ENCODE measurements at places on chromosomes 4 and X.
A peak's percentile ranks its signal among the peaks of the same experiment; 100 is the strongest.

DNA sequence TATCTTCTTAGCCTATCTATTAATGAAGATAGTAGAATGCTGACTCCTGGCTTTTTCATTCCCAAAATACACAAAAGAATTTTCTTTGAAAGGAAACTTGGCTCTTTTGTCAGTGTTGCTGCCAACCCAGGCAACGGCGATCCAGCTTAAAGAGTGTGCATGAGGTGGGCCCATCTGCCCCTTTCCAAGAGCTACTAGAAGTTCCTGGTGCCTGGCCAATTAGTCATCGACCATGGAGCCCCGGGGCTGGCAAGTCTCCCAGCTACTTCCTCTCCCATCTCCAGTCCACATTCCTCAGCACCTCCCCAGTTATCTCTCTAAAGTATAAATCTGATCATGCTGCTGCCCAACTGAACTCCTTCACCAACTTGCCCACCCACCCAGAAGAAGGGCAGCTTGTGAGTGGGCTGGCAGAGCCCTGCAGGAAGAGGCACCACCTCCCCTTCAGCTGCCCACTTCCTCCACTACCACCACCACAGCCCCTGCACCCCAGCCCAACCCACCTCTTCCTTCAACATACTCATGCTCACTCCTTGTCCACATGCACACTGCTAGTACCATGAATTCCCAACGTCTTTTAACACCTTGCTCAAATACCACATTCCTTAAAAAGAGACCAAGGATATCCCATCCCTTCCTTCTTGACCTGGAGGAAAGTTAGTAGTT is 158.2 kb upstream of the MAP3K15 start:
- no peak for DNase-seq

GRCh38 chr4:84699001-84699671 is 116.2 kb downstream of the CDS1 start:
- DNase-seq: no peak

GRCh38 chr4:57371671-57372070 is 261.5 kb upstream of the IGFBP7 start:
- DNase-seq: no peak

- DNase-seq: no peak
Observed at GRCh38 chr4:124206779-124207605, 505.5 kb downstream of the ANKRD50 start.

- DNase-seq: no peak
Observed at GRCh38 chr4:18198653-18199052, 177.1 kb upstream of the LCORL start.

- DNase-seq: no peak
Observed at GRCh38 chrX:97398030-97398551, 514.4 kb downstream of the RPA4 start.

DNA sequence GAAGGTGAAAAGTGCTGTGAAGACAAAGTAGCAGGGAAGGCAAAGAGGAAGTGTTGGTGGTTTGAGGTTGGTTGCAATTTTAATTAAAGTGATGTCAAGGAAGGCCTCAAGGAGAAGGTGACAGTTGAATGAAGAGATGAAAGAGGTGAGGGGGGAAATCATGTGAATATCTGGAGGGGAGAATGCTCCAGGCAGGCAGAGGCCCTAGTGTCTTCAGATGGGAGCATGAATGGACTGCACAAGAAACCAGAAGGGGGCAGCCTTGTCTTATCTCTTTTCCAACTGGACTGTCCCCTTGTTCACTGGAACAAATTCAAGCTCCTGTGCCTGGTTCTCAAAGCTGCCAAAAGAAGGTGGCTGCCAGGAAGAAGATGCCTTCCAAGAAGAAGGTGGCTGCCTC is 68.4 kb downstream of the MAOB start:
- DNase-seq: no peak

- no peak for DNase-seq
Observed at GRCh38 chrX:74510401-74510800, 89.1 kb downstream of the SLC16A2 start.

- DNase-seq: no peak
Observed at GRCh38 chr4:40395908-40396793, 61.0 kb downstream of the CHRNA9 start.

DNA sequence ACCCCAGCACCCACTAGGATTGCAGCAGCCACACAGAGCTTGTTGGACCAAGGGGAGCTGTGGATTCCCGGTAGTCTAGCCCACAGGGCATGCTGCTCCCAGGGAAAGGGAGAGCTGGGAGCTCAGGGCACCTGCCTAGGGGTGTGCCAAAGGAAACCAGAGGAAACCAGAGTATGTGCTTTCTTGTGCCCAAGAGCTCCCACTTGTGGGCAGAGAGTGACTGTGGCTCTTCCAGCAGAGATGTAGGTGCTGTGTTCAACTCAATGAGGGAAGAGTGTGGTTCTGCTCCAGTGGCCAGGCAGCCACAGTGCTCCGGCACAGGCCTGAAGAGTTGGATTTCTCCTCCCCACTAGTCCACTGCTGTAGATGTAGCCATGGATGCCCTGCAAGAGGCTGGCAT is 1050.0 kb upstream of the INTU start:
- no peak for DNase-seq

GRCh38 chrX:7330971-7331746 is 183.2 kb upstream of the PUDP start:
- DNase-seq: no peak

- no peak for DNase-seq
Observed at GRCh38 chr4:152643153-152644035, 36.4 kb downstream of the TMEM154 start.

GRCh38 chr4:141028024-141028529 is 105.2 kb downstream of the RNF150 start:
- no peak for DNase-seq

DNA sequence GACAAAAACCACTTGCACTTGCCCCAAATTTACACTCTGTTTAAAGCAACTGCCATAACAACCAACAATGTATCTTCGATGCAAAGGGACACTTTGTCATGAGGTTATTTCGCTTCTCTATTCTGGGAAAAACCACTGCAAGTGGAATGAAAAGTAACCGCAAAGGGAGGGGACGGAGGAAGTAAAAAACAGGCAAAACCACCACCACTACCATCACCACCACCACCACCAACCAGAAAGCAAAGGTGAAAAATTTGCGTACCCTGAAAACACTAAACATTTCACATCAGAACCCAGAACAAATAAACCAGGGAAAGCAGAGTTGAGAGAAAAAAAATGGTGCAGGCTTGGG is 1.2 kb upstream of the N4BP2 start:
- DNase-seq: no peak

DNA sequence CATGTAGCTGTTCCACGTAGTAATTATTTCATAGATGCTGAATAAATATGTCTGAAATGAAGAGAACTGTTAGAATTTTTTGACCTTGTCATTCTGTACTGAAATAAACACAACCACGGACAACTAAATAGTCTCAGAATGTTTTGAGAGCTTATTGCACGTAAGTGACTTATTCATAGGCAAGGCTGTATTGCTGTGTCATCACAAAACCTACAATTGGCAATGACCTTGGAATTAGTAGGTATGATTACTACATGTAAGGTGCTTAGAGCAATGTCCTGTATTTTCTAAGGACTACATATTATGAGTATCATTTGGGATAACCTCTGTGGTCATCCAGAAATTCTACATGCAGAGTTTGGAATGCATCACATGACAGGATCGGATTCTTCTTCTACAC is 237.2 kb upstream of the PUDP start:
- DNase-seq: no peak

DNA sequence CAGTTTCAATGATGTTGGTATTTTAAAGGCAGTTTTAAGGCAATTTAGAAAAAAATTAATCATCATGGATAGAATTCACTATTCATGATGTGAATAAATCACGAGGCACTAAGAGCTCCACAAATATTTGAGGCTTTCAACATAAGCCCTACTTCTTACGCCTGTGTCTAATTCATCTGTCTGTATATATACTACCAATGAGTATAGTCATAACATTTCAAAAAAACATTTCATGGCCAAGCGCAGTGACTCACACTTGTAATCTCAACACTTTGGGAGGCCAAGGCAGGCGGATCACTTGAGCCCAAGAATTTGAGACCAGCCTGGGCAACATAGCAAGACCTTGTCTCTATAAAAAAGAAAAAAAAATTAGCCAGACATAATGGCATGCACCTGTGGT is 56.5 kb downstream of the FBXL5 start:
- DNase-seq: no peak

DNA sequence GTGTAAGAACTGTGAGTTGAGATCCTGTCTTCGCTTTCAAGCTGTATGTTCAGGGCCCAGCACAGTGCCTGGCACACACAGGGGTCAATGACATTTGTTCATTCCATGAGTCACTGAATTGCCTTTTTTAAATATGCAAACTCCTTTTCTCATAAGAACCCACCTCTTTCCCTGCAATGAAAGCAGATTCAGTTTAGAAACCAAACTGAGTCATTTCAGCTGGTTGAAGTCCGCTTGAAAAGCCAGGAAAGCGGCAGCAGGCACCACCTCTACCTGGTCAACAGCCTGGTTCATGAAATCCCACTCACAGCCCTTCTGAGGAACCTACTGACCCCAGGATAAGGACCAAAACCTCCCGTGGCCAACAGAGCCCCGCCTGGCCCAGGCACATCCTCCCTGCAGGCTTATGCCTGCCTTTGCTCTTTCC is 4.5 kb upstream of the C1QTNF7 start:
- DNase-seq: no peak

- no peak for DNase-seq
Observed at GRCh38 chrX:30577362-30577991, at the start of gene TASL. TSS of gene TASL (minus strand) at chrX:30577766. CDS start at chrX:30560355, 17,411 bp downstream.

- DNase-seq: no peak
Observed at GRCh38 chr4:34566091-34566490, 1678.2 kb downstream of the ARAP2 start.

- DNase-seq: no peak
Observed at GRCh38 chr4:95572304-95572991, 23.7 kb upstream of the UNC5C start.

GRCh38 chr4:145048817-145049216 is 49.2 kb downstream of the ANAPC10 start:
- DNase-seq: no peak

GRCh38 chrX:153953342-153953830 is 8.9 kb upstream of the RENBP start:
- peak; percentile 77 for DNase-seq

DNA sequence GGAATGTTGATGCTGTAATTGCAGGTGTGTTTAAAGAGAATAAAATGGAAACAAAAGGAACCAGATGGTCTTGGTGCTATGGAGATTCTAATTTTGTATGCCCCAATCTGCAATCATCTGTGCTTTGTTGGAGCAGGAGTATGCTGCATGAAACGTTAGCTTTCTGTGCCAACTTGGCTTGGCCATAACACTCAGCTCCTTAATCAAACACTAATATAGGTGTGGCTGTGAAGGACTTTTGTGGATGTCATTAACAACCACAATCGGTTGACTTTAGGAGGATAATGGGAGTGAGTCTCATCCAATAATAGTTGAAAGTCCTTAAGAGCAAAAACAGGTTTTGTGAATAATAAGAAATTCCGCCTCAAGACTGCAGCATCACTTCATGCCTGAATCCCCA is 399.2 kb downstream of the NLGN4X start:
- no peak for DNase-seq

DNA sequence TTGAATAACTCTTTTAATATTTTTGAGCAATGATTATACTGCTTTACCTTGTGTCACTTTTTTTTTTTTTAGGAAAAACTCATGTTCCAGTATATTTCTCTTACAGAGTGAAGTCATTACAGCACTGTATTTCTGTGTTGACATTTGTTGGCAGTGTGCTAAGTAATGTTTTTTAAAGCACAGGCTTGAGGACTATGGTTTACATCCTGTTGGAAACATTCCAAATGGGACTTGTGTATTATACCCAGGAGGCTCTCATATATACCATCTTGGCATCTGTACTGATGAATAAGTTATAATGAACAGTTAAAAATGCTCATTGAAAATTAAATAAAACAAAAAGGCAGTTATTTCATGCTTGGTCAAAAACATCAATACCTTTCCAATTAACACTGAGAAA is 33.8 kb downstream of the CEP44 start:
- no peak for DNase-seq

DNA sequence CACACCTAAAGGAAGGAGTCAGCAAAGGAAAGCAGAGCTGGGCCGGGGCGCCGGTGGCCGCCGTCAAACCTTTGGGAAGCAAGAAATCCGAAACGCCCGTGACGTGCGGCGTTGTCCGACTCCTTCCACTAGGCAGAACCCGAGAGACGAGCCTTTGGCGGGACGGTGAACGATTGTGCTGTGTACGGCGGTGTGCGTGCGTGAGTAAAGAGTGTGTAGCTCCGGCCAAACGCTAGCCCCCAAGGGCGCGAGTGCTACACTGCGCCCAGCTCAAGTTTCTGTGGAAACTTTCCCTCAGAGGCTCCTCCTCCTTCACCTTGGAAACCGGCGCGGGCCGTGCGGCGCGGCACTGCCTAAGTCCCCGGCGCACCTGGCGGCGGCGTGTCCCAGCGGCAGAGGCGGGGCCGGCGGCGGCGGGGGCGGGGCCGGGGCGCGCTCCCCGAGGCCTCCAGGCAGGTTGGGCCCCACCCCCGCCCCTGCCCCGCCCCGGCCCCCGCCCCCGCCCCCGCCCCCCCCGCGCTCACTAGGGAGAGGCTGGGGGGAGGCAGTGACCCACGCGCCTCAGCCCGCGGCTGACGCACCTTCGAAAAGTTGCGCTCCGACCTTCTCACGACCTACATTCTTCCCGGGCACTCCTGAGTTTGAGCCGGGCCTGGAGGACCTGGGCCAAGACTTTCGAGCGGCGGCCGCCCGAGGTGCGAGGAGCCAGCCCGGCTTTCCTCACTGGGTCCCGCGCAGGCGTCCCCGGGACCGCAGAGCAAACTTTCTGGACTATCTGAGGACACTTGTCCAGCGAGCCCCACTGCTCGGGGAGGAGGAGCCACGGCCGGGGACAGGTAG is at the start of gene FHIP1A:
Gene FHIP1A (plus strand): TSS at position 547 of the 840 bp plus-strand sequence. CDS start 157,084 bp downstream, outside the sequence.
- DNase-seq: no peak

GRCh38 chr4:184514121-184514988 is 40.0 kb upstream of the IRF2 start:
- peak; percentile 34 for DNase-seq

DNA sequence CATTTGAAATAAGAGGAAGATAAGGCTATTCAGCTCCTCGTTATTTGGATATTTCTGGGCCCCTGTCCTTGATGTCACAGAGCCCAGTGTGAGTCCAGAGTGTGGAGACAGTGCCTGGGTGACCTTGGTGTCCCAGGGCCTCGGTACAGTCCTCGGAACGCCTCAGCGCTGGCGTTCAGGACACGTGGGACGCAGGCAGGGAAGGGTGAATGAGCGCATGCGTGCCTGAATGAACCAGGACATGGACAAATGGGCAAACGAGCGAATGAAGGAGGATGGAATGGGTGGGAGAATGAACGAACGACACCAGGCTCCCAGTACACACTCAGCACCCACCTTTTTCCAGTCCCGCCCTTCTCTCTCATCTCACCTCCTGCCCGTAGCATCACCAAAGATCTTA is 44.2 kb downstream of the EVC start:
- DNase-seq: no peak

- DNase-seq: no peak
Observed at GRCh38 chr4:122104184-122104583, 47.9 kb upstream of the BLTP1 start.

GRCh38 chrX:154412468-154412867 is 1.1 kb downstream of the TAFAZZIN start:
- no peak for DNase-seq

- no peak for DNase-seq
Observed at GRCh38 chr4:115973768-115974167, 860.3 kb upstream of the NDST4 start.
